ENCODE measurements at places on chromosomes 5 and 9.

DNA sequence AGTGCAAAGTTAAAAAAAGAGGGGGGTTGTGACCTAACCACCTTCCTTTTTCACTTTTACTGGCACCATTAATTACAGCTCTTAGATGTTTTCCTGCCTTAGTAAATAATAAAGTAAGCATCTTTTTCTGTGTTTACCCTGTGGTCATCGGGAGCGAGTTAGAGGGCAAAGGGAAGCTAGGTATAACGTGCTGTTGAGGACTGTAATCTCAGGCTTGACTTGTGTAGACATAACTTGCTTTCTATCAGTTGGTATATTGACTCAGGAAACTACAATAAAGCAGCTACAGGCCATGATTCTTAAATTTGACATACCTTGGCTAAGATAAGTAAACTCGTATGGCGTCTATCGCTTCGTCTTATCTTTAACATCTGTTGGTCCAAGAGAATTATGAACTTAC, 509.8 kb upstream of the CHD1 start:
- DNase-seq: no peak

DNA sequence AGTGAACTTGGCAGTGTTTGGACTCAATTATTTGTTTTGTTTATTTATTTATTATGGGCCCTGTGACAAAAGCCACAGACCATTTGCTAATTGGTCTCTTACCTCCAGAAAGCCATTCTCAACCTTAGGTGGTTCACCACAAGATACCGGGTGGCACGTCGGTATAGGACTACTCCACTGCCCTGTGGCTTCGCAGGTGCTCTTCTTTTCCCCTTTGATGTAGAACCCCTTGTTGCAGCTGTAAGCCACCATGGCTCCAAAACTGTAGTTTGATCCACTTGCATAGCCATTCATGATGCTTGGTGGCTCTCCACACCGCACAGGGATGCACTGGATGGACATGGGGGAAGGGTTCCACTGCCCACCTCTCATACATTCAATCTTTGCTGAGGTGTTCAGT, 73.3 kb upstream of the TXNDC8 start:
- no peak for DNase-seq

- DNase-seq: no peak
Observed at GRCh38 chr9:108078811-108079210, 589.2 kb upstream of the KLF4 start.

DNA sequence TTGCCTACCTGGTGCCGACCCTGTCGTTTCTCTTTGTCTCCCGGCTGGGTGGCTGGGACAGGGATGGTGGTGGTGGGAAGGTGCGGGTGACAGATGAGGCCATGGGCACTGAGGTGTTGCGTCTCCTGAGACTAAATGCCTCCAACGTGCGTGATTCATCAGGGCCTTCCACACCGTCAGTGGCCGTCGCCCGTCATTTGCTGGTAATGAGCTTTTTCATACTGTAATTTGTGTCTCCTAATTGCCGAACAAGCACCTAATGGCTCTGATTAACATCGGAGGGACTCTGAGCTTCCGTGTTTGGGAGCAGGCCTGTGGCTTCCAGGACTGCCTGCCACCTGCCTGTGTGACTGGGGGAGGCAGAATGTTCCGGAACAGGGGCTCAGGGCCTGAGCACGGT, 35.2 kb downstream of the RXRA start:
- DNase-seq: no peak

DNA sequence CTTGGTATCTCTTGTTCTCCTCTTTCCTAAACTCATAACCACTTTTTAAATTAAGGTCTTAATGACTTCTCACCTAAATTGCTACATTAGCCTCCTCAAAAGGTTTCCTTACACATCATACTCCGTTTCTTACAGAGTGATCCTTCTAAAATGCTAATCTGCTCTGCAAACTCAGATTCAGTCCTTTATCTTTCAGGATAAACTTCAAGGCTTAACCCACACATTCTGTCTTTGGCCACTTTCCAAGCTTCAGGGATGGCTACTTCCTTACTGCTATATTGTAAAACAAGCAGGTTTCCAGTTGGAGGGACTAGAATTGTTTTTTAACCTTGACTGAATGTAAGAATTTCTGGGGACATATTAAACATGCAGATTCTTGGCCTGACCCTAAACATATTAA, 105.5 kb upstream of the CHD1 start:
- DNase-seq: no peak

DNA sequence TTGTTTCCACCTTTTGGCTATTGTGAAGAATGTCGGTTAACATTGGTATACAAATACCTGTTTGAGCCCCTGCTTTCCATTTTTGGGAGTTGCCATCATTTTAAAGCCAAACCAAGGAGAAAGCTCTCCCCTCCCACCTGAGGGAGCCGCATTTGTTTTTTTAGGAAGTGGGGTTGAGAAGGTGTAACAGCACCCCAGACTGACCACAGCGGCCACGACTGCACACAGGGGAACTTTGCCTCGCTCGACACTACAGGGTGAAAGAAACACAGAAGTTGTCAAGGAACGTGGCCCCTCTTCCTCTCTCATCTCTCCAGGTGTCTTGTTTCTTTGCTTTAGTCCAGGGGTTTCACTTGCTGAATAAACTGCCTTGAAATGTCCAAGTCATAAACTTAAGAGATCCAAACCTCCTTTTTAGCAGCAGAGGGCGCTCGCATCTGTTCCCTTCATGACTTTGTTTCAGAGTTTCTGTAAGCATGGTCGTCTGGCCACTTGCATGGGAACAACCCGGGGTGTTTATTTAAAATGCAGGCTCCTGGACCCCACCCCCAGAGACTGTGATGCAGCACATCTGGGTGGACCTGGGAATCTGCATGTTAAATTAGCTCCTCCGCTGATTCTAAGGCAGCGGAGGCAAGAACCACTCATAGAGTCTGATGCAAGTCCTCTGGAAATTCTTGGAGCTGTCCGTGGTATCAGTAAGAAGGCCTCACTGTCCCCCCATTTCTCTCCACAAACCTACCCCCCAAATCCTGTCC, 2.1 kb upstream of the TTLL11 start:
- DNase-seq: peak; percentile 32

DNA sequence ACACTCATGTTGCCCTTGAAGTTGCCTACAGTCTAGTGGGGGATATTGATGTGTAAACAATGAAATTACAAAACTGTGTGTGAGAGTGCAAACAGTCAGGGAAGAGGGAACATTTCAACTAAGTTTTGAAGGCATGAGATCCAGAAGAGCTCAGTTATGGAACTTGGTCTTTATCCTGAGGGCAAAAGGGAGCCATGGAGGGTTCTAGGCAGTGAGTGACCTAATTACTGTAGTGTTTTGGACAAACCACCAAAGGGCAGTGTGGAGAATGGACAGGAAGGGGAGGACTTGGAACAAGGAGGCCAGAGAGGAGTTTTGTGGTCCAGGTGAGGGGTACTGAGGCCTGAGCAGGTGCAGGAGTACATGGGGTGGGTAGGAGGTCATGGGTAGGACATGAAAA, 143.7 kb upstream of the SMIM23 start:
- DNase-seq: no peak

DNA sequence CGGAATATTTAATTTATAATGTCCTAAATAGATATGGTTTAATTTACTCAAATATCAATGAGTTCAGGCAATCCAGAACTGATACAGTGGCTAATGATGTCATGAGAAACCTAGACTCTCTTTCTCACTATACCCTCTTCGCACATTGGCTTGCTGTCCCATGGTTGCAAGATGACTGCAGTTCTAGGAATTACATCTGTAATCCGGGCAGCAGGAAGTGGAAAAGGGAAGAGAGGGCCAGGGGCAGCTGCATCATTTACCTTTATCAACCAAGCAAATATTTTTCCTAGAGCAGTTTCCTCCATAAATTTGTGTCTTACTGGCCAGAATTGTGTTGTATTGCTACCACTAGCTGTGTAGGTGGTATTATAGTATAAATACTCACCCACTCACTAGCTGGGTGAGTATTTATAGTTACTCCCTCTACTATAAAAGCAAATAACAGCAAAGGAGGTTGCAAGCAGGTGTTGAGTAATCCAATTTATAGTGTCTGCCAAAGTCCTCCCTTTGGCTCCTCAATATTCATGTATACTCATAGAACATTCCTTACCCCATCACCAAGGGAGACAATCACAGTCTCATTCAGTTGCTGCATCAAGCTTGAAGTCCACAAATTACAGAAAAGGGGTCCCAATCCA, 168.8 kb downstream of the DROSHA start:
- no peak for DNase-seq

DNA sequence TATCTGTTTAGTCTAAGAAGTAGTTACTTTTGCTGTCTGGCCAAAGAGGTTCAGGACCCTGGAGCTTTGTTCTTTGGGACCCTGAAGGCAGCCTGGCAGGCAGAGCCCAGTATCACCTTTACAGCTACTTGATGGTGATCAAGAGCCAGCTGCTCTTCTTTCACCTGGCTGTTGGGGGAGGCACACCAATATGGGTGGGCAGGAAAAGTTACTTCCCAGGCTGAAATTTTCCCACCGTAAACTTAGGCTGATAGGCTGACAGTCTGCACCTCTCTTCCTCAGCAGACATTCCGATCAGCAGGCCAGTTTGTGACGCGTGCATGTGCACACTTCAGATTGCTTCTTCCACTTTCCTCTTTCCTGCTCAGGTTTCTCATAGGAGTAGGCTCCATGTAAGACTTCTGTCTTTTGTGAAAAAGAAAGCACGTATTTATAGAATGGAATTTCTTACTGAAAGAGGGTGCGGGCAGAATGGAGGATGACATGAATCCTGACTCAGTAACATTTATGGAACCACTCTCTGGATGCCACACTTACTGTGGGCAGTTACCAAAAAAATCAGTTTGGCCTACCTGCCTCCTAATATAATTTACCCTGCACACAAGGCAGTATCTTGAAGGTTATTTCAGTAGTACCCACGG, 223.9 kb upstream of the DMRT1 start:
- no peak for DNase-seq
